ENCODE measurements at places on chromosomes 2 and 18.

GRCh38 chr2:15260835-15261234, 300.3 kb downstream of the NBAS start:
- DNase-seq, result no peak

GRCh38 chr2:3959372-3959771, 256.0 kb downstream of the DCDC2C start:
- DNase-seq, result no peak

DNA sequence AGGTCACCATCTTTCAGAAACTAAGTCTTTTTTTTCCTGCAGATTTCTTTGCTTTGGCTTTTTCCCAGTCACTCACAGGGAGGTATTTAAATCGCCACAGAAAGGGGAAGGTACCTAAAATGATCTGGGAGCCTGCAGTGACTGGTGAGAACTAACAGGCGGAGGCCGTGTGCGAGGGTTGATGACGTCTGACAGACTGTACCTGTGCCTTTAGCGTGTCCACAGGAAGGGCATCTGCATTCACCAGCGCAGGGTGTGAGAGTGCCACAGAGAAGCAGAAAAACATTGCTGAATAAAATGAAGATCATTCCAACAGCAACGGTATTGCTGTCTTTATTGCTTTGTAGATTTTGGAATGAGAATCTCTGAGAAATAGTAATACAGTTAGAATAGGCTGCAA, 5.7 kb downstream of the CTDP1 start:
- DNase-seq, result no peak

DNA sequence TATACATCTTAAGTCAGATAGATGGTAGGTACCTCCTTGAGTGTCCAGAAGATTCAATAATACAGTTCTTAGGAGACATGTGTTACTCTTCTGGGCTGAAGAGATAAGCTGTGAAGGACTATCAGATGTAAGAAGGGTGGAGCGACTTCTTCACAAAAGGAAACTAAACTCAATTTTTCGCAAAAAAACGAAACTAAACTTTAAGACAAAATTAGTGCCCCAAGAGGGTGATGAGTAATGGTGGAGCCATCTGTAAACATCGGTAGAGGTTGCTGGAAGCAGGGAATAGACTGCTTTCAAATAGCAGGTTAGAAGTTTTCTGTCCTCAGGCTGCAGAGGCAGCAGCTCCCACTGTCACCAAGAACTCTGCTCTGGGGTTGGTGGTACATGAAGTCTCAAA, 111.6 kb upstream of the TACR1 start:
- no peak for DNase-seq

- no peak for DNase-seq
Observed at GRCh38 chr2:88254437-88255091, 84.4 kb downstream of the THNSL2 start.

DNA sequence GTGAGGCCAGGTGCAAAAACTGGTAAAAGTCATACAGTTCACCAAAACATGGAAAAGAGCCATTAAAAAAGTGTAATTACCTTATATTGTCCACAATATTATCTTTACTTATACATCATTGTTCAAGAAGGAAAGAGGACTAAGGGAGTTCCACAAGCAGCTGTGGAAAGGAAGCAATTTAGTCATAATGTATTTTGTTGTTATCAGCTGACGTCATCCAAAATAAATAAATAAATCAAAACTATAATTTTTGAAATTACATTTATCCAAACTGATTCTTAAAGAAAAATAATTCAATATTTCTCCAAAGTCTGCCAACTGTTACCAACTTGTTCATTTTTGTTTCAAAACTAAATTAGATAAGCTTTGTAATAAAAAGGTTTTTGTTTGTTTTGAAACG, 256.1 kb upstream of the CNTNAP5 start:
- DNase-seq, result no peak

- no peak for DNase-seq
Observed at GRCh38 chr2:122391726-122392125, 636.3 kb downstream of the TSN start.

DNA sequence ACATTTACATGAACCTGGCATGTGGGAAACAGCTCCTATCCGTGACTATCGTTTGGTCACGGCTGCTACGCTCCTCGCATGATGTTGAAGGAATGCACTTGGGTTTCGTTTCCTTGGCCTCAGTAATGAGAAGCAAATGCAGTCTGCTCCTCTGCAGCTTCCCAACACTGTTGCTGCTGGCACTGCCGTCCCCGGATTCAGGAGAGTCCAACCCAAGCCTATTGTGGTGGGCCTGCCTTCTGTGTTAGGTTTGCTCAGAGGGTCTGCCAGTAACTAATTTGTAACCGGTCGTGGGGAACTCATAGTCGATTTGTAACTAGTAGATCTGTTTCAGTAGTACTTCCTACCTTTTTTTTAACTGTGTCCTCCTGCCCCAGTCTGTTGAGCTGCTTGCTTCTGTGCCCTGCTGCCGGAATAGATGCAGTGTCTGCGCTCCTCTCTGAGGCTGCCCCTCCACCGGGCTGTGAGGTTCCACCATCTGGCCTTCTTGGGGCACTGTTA, 58.4 kb downstream of the WDSUB1 start:
- no peak for DNase-seq

GRCh38 chr18:68972176-68972575, 174.3 kb downstream of the CCDC102B start:
- no peak for DNase-seq

- DNase-seq, result no peak
Observed at GRCh38 chr2:72001937-72002690, 145.5 kb downstream of the CYP26B1 start.

DNA sequence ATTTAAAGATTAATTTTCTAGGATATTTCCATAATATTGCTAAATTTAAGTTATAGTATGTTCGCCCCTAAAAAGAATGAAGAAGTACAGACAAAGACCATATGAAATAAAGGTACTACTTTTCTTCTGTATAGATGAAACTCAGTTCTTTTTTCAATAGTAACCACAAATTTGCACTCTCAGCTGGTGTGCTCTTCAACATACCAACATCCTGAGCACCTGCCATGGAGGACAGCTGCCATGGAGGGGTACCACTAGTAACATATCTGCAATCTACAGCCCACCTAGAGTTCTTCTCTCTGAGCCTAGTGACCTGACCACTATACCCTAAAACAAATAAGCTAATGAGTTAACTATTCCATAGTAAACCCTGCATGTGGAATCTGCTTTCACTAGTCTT, 36.8 kb upstream of the ERCC3 start:
- no peak for DNase-seq

GRCh38 chr18:58323866-58324762, 280.1 kb downstream of the NEDD4L start:
- DNase-seq, result no peak

GRCh38 chr2:190458352-190459107, 50.4 kb downstream of the MFSD6 start:
- no peak for DNase-seq

GRCh38 chr18:30501594-30501993, 540.9 kb downstream of the DSC3 start:
- no peak for DNase-seq

DNA sequence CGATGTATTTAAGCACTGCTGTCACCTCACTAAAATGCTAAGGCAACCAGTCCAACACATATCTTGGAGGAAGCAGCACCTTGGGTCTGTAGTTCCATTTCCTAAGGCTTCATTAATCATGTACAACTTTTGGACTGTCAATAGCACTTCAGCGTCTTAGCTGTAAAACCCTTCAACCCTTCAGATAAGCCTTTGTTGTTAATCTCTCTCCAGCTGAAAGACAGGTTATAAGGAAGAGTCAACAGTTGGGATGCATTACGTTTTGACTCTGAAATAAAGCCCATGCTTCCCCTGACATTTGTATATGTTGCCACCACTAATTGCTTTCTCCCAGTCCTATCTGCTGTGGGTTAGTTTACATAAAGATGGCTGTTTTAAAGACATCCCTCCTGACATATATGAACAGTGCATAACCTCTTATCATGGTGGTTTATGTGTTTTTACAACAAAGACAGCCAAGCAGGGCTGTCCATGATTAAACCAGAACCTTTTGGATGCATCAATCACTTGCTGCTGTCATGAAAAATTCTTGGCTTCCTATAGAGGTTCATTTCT, 81.5 kb downstream of the EPHA4 start:
- no peak for DNase-seq

DNA sequence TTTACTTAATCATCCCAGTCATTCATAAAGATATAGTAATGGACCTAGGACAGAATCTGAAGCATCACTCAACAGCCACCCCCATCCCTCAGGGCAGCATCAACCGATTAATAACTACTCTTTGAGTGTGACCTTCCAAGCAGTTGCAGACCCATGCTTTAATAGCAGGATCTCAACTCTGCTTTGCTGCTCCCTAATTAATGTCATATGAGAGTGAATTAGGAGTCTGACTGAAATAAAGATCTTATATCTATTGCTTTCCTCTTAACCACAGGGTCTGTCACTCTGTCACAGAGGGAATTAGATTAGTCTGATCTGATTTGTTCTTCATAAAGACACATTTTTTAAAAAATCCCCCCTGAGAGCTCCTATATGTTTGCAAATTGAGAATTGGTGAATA, 46.1 kb upstream of the LRP1B start:
- DNase-seq, result no peak

- DNase-seq, result no peak
Observed at GRCh38 chr2:103396152-103396551, 634.3 kb downstream of the TMEM182 start.

DNA sequence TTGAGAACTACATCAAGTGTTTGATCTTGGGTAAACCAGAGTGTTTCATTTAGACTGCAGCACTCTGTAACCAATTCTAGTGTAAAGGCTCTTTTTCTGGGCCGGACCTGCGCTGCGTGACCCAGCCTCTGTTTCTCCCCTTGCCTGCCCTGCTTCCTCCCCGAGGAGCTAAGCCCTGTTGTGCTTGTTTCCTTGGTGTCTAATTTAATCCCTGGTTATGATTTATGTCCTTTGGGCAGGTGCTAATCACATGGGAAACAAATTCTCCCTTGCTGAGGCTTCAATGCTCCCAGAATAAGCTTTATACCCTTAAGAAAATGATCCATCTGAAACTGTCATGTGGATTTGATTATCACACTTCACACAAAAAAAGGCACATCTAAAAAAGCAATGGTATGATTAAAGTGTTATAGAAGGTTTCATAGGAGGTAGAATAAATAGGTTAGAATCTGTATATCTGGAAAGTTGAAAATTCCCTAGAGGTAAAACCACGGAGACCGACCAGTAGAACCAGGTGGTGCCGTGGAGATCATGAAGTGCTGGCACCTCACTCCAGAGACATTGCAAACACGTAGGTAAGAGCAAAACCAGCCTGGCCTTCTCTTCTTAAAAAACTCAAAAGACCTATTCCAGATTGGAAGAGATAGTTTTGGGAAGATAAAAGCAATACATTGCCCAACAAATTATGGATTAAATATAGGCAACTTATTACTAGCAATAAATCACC, 31.0 kb upstream of the SLC9A2 start:
- no peak for DNase-seq

DNA sequence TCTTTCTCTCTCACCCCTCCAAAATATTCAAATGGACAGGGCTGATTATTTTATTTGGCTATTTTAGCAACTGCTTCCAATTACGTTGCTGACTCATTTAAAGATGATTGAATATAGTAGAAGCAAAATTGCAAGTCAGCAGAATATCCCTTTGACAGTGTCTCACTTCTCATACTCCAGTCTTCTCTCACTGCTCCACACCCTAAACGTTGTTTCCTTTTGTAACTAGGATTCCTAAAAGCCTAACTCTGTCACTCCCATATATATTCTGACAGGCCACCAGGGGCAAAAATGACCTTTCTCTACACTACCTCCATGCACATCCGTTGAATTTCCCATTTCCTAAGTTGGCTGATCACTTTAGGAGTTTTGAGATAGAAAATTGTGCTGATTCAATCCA, 351.1 kb downstream of the RND3 start:
- no peak for DNase-seq

DNA sequence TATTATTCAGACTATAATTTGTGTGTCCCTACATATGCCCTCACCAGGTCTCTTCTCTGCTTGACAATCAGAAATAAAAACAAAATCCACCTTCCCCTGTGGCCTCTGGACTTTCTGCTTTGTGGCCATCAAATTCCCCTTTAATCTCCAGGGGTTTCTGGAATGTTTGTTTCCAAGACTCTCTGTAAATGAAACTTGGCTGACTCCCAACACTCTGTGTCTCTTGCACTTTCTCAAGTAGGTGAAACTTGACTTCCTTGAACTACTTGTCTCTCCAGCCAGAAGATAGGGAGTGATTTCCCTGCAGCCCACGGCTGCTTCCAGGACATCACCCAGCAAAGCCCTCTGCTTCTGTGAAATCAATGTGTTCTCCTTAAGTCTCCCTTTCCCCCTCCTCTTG, 54.1 kb upstream of the AQP4 start:
- DNase-seq, result no peak

DNA sequence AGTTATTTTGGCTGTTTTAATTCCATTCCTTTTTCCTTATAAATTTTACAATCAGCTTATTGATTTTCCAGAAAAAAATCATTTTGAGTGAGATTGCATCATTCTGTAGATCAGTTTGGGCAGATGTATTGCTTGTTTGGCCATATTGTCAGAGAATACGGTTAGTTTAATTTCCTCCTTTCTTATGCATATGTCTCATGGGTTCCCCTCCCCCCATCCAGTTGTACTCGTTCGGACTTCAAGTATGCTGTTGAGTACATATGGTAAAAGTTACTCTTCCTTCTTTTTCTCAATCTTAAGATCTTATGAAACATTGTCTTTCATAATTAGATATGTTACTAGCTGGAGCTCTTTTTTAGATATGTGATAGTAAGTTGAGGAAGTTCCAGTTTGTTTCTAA, 131.2 kb upstream of the TTC27 start:
- no peak for DNase-seq

DNA sequence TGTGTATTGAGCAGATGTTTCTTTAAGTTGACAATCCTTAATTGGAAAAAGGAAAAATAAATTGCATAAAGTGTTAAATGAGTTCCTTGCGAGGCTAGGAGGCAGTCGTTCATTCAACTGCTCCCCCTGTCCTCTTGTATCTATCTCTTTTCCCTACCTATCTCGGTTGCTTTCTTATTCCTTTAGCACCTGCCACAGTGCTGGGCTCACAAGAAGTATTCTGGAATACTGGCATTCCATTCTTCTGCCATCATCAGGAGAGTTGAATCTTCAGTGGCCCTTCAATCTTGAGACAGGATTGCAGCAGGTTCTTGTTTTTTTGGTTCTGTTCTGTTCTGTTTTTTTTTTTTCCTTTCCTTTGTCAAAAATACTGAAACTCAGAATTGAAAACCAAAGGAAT, 143.1 kb upstream of the AQP4 start:
- DNase-seq, result no peak

DNA sequence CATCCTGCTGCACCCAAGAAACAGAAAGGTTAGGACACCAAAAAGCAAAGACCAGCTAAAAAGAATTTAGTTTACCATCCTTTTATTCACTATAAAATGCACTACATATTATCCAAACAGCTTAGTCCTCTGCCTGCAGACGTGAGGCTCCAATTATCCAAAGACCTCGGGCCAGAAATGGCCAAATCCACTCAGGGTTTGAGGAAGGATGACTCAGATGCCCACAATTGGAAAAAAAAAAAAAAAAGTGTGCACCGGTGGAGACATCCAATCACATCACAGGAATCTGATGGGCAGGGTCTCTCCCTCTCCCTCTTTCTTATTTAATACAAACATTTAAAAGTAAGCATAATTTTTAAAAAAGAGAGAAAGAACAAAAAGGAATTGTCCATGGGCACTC, 65.7 kb downstream of the TRABD2A start:
- no peak for DNase-seq

- no peak for DNase-seq
Observed at GRCh38 chr2:162113088-162113775, 38.8 kb downstream of the GCG start.

- no peak for DNase-seq
Observed at GRCh38 chr2:168286535-168286934, 39.1 kb upstream of the STK39 start.
